ENCODE measurements at places on chromosomes 2 and 18.

- no peak for DNase-seq
Observed at GRCh38 chr2:173488861-173489260, 134.2 kb downstream of the CDCA7 start.

DNA sequence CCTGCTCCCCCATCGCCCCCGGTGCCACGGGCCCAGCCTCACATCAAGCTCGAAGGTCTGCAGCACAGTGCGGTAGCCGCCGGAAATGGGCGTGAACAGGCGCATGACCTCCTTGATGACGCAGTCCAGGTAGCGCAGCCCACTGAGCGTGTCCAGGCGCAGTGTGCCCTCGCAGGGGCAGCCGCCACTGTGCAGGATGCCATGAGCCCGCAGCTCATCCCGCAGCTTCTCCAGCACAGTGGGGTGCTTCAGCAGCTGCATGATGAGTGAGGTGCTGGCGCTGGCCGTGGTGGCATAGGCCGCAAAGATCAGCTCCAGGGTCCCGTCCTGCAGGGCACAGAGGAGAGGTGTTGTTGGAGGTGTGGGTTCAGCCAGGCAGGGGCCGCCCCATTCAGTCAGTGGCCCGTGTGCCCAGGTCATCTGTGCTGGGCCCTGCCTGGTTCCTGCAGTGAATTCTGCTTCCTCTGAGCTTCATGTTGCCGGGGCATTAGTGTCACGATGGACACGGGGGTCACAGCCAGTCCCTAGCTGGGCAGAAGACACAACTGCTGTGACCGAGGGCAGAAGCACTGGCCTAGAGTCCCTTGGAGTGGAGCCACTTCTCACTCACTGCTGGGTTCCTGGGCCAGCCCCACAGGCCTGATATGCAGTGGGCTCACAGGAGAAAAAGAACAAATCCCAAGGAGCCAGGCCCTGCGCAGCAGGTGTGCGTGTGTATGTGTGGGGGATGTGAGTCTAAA is 14.5 kb downstream of the CYP26B1 start:
- no peak for DNase-seq

GRCh38 chr2:71693286-71694270 is 240.2 kb downstream of the DYSF start:
- no peak for DNase-seq

DNA sequence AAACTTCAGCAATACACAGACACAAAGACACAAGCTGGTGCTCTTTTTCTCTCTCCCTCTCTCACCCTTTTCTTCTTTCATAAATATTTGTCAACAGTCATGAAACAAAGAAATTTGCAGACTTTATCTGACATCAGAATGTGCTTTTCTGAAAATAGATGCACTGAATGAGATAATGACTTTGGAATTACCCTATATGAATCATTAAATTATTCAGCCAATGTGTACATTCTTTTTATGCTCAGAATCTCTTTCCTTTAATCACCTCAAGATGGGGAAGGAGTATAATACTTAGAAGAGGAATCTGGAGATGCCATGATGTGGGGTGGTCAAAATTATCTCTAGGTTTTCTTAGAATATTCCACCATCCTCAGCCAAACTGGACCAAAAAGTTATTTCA is 289.9 kb downstream of the LRRTM1 start:
- no peak for DNase-seq

DNA sequence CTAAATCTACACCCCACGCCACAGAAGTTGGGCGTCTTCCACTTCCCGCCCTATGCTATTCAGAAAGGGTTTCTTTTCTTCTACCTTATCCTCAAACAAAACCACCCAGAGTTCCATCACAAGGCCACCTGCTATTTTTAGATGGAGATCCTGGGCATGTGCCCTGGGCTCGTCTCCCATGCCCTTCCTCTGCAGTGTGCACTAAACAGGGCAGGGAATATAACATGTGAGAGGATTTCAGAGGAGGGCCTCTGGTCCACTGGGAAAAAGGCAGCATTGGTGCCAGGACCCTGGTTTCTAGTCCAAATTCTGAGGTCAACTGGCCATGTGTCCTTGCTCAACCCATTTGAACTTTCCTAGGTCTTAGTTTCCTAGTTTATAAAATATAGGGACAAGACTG is 320.0 kb downstream of the NCKAP5 start:
- no peak for DNase-seq

- no peak for DNase-seq
Observed at GRCh38 chr2:137206069-137206468, 440.7 kb downstream of the THSD7B start.

DNA sequence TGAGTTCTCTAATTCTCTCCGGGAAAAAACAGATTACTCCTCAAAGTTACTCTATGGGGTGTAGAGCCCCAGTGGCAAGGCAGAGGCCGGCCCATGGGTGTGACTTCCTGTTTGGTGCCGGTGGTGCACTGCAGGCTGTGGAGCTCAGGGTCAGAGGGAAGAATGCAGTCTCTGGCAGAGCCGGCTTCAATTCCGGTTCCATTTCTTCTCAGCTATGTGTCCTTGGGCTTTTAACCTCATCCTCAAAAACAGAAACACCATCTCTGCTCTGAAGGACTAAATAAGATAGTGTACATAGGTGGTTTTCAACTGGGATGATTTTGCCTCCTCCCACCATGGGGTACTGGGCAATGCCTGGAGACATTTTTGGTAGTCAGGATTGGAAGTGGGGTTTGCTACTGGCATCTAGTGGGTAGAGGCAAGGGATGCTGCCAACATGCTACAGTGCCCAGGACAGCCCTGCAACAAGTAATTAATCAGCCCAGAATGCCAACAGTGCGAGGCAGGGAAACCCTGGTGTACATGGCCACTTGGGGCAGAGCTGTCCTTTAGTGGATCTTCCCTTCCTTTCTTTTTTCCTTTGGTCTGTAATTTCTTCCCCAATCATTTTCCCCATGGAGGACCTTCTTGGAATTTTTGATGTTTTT is 81.2 kb downstream of the INSIG2 start:
- DNase-seq = no peak

- DNase-seq = no peak
Observed at GRCh38 chr2:125942585-125943424, 713.2 kb upstream of the GYPC start.

- no peak for DNase-seq
Observed at GRCh38 chr2:133345638-133346037, 222.6 kb downstream of the NCKAP5 start.

DNA sequence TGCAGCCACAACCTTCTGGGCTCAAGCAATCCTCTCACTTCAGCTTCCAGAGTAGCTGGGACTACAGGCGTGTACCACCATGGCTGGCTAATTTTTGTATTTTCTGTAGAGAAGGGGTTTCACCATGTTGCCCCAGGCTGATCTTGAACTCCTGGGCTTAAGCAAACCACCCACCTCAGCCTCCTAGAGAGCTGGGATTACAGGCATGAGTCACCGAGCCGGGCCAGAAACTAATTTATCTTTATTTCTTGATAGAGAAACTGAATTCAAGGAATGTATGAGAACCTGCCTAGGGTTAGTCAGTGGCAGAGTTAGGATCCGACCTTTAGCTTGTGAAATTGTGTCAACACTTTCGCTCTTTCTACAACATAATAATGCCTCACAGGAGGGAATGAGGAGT is 19.3 kb upstream of the ITGAV start:
- peak; percentile 35 for DNase-seq

DNA sequence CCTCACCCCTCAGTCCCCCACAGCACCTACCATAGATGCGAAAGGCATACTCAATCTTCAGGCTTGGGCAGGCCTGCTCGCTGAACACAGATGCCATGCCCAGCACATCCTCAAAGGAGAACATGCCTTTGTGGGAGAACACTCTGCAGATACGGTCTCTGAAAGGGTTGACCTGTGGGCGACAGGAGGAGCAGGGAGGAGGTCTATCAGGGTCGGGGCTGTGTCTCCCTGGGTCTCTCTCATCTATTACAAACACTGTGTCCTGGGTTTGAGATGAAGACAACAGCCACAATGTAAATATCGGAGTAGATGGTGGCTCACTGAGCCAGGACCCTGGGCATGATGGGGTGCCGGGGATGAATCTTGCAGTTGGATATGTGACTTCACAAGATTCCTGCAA is 46.0 kb downstream of the CIB4 start:
- DNase-seq = no peak

GRCh38 chr2:48600917-48601316 is 16.7 kb upstream of the GTF2A1L start:
- DNase-seq = no peak

DNA sequence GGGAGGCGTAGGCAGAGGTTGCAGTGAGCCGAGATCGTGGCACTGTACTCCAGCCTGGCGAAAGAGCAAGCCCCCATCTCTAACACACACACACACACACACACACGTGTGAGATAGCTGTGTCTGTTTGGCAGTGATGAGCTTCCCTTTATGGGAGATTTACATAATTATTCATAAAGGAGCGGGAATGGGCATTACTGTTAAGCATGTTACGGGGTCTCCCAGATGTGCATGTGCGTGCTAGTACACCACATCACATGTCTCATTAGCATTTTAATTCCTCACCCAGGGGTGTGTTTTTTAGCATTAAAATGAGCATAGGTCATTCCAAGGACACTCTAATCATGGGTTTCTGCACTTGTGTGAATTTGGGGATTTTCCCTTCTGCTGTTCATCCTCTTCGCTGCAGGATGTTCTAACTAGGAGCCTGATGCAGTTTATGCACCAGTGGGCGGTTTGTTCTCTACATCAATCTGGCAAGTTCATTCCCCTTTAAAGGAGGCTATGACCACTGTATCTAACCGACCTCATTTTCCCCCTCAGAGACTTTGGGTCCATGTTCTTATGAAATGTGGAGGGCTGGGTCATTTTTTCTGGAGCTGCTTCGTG is 1.0 kb upstream of the FAM178B start:
- DNase-seq = no peak

GRCh38 chr2:43851011-43851980 is 12.5 kb downstream of the ABCG8 start:
- DNase-seq = no peak

GRCh38 chr2:96091711-96092572 is 24.4 kb downstream of the ADRA2B start:
- peak; percentile 72 for DNase-seq

DNA sequence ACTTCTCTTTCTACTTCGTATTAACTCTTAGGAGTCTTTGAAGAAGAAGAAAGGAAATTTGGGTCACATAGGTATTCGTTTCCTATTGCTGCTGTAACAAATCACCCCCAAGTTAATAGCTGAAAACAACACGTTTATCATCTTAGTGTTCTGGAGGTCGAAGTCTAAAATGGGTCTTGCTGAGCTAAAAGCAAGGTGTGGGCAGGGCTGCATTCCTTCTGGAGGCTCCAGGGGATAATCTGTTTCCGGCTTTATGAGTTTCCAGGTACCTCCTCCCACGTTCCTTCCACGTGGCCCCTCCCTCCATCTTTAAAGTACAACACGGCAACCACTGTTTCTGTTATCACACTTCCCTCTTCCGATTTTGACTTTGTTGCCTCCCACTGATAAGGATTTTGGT is 233.5 kb upstream of the RBBP8 start:
- DNase-seq = peak; percentile 8

DNA sequence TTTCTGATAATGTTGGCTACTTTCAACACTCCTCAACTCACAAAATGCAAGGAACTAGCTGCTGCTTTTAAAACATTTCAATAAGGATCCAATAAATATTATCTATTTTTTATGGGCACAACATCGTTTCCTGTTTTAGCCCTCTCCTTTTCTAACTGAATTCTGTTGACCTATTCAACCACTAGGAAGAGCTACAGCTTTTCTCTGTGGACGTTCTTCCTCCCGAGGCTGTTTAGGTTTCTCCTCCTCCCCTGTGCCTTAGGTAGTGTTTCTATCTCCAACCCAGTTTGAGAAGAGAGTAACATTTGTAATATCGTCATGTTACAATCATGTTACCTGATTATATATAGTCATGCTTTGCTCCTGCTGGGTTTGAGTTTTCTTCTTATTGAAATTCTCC is 91.3 kb upstream of the ITGB6 start:
- DNase-seq = no peak

- DNase-seq = peak; percentile 25
Observed at GRCh38 chr2:46847185-46847710, 68.4 kb downstream of the MCFD2 start.

DNA sequence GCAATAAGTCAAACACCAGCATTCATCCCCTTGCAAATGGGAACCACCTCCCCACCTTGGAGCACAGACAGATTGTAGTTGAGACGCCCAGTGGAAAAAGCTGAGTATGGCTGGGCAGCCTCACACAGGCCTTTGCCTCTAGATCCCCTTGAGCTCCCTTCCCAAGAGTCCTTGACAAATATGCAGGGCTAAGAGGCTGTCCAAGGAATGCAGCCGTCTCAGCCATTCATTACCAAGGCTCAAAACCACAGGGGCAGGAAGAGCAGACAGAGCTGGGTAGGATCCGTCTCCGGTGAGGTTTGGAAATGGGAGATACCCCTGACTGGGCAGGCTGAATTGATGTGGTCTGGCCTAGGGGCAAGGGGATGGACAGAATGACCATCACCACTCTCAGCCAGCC is 557.1 kb downstream of the TNS1 start:
- peak; percentile 24 for DNase-seq

- no peak for DNase-seq
Observed at GRCh38 chr2:98730707-98731040, 258 bp downstream of the MGAT4A start.

Data from ELF-1 (cell line).